ENCODE measurements at places on chromosomes 5 and 9. TPM values are rescaled to one million over a fixed set of nuclear protein-coding genes. Genes with fewer than 3 reads are reported as not detected.

GRCh38 chr9:107545036-107545435 is 55.5 kb upstream of the KLF4 start:
- H3K27me3 ChIP-seq: no peaks in the 10 kb centered on the region
- H3K27ac ChIP-seq: no peak overlapping the region
- H3K4me3 ChIP-seq: no peak overlapping the region

DNA sequence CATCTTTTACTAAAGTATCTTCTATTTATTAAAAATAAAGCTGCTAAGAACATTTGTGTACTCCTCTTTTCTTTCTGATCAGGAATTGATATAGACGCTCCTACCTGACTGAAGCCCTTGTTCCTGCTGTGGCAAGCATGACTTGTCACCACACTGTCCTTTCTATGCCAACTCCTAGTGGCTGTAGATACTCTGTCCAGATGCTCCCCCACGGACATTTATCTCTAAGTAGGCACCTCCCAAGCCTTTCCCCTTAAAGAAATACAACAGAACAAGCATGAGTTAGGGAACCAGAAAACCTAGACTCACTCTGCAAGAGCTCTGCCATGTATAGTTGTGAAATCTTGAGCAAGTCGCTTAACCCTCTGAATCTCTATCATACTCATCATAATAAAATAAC is 53.2 kb downstream of the FAM114A2 start:
- no peaks in the 10 kb centered on the region for H3K36me3 ChIP-seq
- H3K4me1 ChIP-seq: no peaks in the 10 kb centered on the region
- H3K27me3 ChIP-seq: no peaks in the 10 kb centered on the region
- H3K27ac ChIP-seq: no peak overlapping the region
- no peak overlapping the region for H3K4me3 ChIP-seq

- H3K27ac ChIP-seq: no peak overlapping the region
- H3K27me3 ChIP-seq: peaks cover 50% of the 10 kb centered on the region
- H3K36me3 ChIP-seq: no peaks in the 10 kb centered on the region
- DNase-seq: no peak
Measured at GRCh38 chr5:142320851-142321560, 3.8 kb downstream of the SPRY4 start.

GRCh38 chr5:171521219-171521633 is 101.8 kb downstream of the FGF18 start:
- no peak for DNase-seq
- no peak overlapping the region for H3K27ac ChIP-seq

GRCh38 chr5:142644640-142645361 is 41.1 kb downstream of the FGF1 start:
- no peak overlapping the region for H3K4me3 ChIP-seq
- H3K27me3 ChIP-seq: no peaks in the 10 kb centered on the region
- no peaks in the 10 kb centered on the region for H3K4me1 ChIP-seq
- H3K36me3 ChIP-seq: no peaks in the 10 kb centered on the region

DNA sequence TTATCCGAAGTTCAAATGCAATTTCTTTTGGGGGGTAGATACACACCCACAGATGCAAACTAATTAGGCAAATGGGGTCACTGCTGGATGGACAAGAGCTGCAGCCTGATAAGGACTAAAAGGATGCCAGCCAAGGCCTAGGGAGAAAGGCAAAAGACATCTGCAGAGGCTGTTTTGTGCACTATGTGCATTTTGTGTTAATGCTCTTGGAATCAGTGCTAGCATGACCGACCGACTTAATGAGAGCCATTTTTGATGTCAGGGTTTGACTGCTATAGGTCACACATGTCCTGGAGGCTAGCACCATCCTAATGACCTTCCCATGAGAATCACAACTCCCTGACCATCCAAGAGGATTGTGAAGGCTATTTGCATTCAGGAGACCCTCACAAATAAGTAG is 34.6 kb downstream of the PLAC8L1 start:
- DNase-seq: no peak
- no peaks in the 10 kb centered on the region for H3K36me3 ChIP-seq
- H3K27me3 ChIP-seq: peaks cover 2% of the 10 kb centered on the region
- no peak overlapping the region for H3K4me3 ChIP-seq

DNA sequence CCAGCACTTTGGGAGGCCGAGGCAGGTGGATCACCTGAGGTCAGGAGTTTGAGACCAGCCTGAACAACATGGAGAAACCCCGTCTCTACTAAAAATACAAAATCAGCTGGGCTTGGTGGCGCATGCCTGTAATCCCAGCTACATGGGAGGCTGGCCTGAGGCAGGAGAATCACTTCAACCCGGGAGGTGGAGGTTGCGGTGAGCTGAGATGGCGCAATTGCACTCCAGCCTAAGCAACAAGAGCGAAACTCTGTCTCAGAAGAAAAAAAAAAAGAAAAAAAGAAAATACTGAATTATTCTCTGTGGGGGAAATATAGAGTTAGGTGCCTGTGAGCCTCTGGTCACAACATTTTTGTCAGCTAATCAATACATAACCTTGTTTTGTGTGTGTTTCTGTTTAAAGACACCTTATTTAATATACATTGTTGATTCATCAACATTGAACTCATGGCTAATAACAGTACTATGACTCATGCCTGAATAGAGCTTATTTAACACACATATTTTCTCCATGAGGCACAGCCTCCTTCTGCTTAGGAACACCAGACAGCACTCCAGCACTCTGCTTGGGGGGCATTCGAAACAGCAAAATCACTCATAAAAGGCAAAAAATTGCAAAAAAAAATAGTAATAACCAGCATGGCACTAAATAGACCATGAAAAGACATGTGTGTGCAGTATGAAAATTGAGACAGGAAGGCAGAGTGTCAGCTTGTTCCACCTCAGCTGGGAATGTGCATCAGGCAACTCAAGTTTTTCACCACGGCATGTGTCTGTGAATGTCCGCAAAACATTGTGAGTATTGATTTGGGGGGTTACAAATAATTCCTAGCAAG is at the start of gene IL31RA:
Gene IL31RA (plus strand): TSS at position 519 of the 836 bp plus-strand sequence. CDS start 214 bp downstream, at position 733.
- H3K27me3 ChIP-seq: no peaks in the 10 kb centered on the region
- no peak within 1 kb of the TSS for H3K4me3 ChIP-seq
- H3K27ac ChIP-seq: no peak within 1 kb of the TSS
- no peak for DNase-seq
- no peaks in the 10 kb centered on the region for H3K36me3 ChIP-seq

DNA sequence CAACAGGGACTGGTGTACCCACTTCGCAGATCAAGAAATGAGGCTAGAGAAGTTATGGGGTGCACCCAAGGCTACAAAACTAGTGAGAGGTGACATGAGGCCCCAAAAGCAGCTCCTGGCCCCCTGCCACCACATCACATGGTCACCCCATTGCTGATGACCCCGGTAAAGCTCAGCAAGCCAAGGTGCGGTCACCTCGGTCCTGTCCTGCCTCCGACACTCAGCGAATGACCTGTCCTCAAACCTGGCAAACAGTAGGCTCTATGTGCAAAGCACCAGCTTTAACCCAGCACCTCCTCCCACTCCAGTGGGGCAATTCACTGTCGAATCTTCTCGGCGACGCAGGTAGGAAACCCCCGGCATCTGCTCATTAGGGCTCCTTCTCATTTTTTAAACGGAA is 307.4 kb downstream of the RAB3C start:
- H3K27ac ChIP-seq: no peak overlapping the region
- H3K36me3 ChIP-seq: no peaks in the 10 kb centered on the region
- DNase-seq: no peak
- H3K27me3 ChIP-seq: no peaks in the 10 kb centered on the region

The KIF4B gene
- not detected for total RNA-seq

The WASHC1 gene
- total RNA-seq: 11.2 TPM

The ISL1 gene
- total RNA-seq: not detected

The DIRAS2 gene
- total RNA-seq: not detected

Measured in CD4-positive, alpha-beta T cell (primary cell).